ENCODE measurements at places on chromosomes 2 and 18.

DNA sequence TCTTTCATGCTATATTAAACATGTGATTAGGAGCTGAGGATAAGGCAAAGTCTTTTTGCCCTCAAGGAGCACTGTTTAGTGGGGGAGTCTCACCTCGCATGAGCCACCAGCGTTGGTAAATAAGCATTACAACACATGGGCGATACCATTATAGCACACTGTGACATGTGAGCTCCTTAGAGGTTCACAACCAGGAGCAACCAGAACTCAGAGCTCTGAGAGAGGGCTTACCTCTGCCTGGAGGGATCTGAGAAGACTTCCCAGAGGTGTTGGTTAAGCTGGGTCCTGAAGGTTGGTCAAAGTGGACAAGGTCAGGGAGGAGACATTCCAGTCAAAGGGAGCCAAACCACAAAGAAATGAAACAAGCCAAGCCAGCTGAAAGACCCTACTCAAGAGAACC is 158.8 kb downstream of the ESCO1 start:
- no peak for DNase-seq

DNA sequence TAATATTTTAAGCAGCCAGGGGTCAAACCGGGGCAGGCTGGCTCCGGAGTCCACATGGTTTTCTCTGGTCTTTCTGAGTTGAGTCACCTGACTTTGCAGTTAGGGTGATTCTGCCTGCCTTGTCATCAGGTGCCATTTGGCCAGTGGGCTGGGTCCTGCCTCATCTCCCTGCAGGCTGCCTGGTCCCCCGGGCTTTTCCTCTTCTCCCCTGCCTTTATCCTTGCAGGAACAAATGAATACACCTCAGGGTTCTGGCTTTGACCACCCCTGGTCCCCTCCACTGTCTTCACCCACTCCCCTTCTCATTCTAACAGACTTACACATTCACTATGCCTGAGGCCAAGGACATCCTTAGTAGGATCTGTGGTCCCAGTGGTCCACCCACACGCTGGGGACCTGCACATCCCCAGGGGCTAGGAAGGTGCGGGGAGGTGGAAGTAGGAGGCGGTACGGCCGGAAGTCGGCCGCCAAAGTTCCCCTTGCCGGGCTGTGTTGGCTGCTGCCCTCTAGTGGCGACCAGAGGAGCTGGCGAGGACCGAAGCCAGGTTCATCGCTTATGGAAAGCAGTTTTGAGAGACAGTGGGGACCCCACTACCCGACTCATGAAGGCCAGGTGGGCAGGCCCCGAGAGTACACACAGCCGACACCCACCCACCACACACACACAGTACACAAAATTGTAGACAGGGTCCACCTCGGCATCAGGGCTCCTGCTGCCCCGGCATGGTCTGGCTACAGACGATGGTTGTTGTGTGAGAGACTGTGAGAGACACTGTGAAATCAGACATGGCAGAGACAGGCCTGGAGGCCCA is 6.3 kb upstream of the TEX261 start:
- peak; percentile 60 for DNase-seq

DNA sequence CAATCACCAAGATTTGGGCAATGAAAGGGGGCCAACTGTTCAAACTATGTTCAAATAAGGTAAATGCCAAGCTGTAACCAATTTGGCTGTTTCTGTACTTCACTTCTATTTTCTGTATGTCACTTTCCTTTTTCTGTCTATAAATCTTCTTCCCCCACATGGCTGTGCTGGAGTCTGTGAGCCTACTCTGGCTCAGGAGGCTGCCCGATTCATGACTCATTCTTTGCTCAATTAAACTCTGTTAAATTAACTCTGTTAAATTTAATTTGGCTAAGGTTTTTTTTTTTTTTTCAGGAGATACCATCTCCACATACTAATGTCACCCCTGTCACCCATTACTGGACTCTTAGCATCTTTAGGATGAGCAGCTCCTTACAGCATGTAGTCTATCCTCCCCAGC is 178.8 kb upstream of the TWIST2 start:
- no peak for DNase-seq

GRCh38 chr2:85741211-85741832 is 12.5 kb upstream of the ATOH8 start:
- no peak for DNase-seq

DNA sequence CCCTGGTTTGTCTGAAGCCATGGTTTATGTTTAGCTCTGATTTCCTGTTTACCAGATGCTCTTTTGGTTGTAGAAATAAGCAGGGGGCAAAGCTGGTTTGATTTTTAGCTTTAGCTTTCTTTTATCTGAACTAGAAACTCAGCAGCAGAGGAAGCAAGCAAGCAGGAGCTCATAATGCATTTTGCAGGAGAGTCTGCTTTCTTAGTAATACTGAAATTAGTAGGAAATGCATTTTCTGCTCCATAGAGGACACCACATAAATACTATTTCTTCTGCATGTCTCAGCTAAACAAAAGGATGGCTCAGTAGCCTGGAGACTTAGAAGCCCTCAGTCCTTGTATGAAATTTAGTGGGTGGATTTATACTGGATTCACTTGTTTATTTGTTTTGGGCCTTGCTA is 23.1 kb downstream of the DGUOK start:
- no peak for DNase-seq
